Activated naive CD4-positive, alpha-beta T cell treated with Interleukin-2 at 50 U/mL for 16 hours (primary cell): ENCODE measurements at places on chromosomes 5 and 9.

GRCh38 chr5:38069360-38069759 is 189.0 kb upstream of the EGFLAM start:
- no peak for DNase-seq

- DNase-seq, result no peak
These were observed 270.2 kb upstream of the BRINP1 start for GRCh38 chr9:119639287-119639955.

DNA sequence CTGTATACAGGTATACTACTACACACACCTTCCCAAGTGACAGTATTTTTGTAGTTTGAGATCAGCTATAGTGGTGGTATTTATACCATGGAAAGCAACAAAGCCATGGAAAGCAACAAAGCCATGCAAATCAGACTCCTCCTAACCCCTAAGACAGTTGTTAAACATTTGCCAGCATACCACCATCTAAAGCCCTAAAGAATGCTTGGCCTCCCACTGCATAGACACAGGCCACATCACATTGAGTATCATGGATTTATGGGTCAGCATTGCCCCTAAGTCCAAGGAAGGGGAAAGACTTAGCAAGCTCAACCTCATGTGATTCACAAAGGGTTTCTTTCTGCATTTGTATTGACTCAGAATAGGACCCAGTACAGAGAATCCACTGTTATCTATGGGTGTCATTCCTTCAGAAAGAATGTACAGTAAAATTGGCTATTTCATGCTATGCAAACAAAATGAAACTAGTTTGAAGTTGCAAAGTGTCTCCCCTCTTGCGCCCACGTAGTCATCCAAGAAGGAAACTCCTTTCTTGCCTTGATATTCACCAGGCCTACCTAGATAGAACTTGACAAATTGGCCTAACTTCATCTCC is 70.4 kb upstream of the IQGAP2 start:
- no peak for DNase-seq

DNA sequence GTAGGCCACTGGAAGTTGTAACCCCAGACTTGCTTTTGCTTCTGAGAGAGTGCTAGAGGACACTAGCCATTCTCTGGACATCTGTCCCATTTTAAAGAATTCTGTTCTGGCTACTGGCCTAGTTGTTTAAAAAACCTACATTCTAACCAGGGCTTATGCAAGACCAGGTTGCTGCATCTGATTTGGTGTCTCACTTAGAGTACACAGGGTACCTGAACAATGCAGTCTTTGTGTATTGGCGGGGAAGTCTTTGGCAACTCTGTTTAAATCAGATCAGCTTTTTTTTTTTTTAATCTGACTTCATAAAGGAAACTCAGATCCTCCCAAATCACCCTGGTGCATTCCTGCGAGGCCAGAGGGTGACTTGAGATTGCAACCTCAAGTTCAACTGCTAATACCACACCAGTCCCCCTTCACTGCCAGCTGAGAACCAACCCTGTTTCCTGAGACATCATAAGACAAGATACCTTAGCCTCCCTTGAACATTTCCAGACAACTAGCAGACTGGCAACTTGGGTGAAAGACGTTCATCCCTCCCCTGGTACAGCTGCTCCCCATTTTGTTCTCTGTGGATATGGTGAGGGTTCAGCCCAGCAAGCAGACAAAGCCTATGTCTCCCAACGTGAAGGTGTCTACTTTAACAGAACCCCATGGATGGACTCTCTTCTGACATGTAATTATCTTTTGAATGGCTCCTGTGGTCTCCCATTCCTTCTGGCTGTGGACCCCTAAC is 27.0 kb downstream of the SKP1 start:
- DNase-seq, result no peak
